ENCODE measurements at places on chromosomes 7 and 10.

DNA sequence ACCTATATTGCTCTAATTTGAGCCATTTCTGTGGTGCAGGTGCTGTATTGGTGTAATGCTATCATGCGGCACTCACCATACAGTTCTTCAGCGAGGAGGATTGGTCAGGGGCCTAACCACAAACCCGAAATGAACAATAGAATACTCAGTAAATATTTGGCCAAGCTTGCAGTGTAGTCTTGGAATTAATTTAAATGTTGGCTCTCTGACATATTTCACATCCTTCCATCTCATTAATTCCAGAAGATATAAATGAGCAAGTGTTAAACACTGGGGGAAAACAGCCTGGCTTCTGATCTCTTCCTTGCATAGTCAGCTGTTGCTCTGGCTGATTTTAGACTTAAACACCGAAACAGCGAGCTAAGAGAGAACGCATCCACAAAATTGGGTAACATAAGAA is 663.1 kb upstream of the GHITM start:
- DNase-seq: no peak

DNA sequence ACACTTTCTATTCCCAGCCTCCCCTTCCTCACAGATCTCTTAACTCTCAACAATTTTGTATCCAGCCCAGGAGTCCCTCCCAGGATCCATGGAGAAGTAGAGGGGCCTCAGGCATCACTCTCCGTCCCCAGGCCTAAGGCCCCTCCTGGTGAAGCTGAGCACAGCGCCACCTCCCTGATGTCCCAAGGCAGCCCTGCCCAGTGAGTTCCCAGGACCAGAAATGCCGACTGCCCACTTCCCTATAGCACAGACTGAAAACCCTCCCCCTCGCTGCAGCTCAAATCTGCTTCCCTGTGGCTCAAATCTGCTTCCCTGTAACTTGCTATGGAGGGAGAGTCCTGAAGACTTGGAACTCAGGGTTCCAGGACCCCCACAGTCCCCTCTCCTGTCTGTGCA is 35.6 kb downstream of the YKT6 start:
- no peak for DNase-seq

DNA sequence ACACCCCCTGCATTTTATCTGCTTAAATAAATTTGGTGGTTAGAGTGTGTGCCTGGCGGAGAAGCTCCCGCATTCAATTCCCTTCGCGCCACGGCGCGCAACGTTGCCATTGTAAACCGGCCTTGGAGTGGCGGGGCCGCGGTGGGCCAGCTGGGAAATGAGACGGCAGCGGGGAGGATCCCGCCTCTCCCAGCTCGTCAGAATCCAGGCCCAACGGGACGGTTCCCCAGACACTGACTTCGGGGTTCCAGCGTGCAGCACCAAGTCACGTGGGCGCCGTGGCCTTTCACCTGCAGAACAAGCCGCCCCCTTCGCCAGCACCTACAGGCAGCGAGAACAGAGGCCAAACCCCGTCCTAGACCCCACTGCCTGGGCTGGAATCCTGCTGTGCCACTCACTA is 103.4 kb downstream of the GRID1 start:
- no peak for DNase-seq

- DNase-seq: no peak
These were observed 769.0 kb upstream of the COBL start for GRCh38 chr7:52085610-52086009.

DNA sequence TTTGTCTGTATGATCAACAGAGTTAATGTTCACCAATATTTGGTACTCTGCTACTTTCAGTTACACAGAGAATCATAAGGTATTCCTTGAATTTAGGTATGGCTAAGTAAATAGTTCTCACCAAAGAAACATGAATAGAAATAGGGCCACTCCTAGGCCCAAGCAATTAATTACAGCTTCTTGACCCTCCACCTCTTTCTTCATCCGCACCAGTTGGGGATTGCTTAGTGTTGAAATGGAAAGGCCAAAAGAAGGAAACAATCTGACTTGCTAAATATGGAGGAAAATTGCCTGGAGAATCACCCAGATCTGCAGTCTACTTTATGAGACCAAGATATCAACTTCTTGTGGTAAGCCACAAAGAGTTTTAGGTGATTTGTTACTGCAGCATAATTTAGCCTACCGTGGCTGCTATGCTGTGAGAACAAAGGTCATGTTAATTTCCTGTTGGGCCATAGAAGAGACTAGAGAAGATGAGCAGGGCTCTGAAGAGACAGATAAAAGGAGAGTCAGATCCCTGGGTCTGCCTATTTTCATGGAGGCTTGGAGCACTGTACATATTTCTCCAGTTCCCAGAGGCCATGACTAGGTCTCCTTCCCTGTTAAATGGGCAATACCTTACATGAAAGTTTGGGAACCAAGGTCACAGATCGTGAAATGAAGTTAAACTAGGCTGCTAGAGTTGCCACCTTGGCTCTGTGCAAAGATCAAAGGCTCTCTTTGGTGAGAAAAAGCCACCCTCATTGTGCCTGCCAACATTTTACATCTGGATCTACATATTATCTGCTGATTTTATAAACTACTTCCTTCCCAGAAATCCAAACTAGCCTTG is 93.3 kb upstream of the GDF10 start:
- DNase-seq: no peak

DNA sequence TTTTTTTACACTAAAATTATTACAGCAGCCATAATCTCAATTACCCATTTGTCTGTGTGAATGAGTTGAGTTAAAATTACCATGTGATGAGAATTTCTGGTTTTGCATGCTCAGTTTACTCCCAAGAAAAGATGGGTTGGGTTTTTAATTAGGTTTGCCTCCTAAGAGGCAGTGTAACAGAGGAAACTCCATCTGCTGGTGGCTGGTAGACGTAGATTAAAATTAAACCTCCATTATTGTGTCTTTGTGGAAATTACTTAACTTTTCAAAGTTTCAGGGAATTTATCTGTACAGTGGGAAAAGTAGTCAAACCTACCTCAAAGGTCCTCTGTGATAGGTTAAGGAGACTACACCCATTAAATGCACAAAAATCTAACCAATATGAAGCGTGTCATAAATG is 954.2 kb downstream of the PCDH15 start:
- DNase-seq: no peak

DNA sequence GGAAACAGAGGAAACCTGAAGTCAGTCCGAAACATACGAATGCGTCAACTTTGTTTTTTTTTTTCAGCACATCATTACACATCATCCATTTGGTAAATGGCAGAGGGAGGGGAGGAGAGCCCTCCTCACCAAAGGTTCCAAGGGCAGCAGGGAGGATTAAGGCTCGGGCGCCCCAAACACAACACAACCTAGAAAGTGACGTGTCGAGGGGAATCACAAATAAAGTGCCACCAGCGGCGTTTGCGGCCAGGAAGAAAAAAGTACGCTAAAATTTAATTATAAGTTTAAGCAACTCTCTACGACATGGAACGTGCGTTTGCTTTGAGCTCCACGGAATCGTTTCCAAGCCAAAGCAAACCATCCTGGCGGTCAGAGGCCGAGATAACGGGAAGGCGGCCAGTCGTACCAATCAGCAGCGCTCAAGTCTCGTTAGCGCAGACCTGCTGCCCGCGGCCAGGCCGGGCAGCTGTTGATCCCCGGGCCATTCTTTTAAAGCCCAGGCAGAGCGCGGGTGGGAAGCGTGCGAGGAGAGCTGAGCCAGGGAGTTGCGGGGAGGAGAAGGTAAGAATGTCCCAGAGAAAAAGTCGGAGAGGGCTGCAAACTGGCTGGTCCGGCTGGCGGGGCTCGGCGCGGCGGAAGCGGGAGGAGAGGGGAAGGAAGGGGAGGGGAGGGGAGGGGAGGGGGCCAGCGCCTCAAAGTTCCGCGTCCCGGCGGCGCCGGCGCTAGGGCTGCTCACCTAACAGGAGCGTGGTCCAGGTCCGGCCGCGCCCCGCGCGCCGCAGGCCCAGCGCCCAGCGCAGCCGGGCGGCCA is 719 bp downstream of the DPY19L1 start:
- peak; percentile 59 for DNase-seq

- no peak for DNase-seq
These were observed 10.5 kb downstream of the DDC start for GRCh38 chr7:50554431-50555322.

DNA sequence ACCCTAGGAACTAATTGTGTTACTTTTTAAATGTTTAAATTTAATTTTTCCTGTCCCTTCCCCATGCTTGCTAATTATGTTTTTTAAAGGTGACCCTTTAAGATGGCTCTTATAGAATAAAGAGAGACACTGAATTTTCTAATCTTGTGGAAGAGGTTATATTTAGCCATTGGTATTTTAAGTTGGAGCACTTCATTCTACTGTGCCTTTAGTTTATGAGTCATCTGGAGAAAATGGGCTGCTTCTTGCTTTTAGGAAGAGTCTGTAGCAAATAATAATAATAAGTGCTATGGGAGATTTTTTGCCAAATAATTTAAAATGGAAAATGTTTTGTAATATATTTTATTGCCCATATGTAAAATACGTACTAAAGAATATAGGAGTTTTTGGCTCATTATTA is 139.7 kb downstream of the ADK start:
- DNase-seq: peak; percentile 72

DNA sequence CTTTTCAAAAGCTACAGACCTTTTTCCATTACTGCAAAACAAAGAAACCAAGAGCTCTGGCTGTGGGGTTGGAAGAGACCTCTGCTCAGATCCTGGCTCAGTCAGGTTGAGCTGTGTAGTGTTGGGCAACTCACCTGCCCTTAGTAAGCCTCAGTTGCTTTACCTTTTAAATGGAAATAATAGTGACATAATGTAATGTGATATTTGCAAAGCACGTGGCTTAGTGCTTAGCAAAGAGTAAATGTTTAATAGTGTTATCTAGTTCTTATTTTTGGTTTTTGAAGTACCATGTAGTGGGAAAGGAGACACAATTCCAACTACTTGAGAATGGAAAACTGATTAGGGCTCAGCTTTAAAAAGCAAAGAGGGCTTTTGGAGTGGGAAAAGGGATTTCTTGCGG is 100.2 kb downstream of the SVIL start:
- no peak for DNase-seq

GRCh38 chr7:94507462-94507861 is 2.1 kb upstream of the CASD1 start:
- no peak for DNase-seq

DNA sequence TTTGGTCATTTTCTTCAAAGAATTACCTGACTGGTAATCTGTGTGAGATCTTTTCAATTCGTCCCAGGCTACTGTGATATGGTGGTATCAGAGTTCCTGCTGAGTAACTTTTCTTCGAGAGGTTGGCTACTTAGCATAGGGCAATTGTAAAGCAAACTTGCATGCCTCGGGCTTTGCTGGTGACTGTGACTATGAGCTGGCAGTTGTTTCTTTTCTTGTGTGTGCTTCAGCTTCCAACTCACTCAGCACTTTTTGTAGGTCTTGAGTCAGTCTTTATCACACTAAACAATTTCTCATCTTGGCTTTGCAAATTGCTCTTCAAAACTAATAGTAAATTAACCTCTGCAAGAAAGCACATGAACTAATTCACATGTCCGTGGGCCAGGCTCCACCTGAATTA is 44.3 kb downstream of the PRR15 start:
- DNase-seq: peak; percentile 65

GRCh38 chr10:84957427-84957826 is 629.0 kb downstream of the CCSER2 start:
- no peak for DNase-seq

DNA sequence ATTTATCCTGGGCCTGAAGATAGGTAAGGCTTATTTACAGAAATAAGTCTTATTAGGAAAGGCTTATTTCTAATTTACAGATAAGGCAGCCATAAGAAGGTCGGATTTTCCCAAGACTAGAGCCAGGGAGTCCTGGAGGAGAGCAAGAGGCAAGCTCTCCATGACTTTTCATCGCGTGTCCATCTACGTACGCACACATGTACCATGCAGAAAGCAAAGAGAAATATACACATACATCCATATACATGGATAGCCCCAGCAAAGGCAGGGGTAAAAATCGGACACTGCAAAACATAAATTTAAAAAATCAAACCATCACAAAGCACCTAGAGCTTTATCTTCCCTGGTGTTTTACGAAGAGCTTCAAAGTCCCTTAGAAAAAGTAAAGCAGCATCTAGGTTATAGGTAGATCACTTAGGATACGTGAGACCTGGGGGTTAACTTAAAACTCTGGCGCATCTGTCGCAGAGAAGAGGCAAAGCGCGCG is 25.8 kb upstream of the ZRANB1 start:
- DNase-seq: peak; percentile 40

GRCh38 chr7:104096683-104097082 is 107.2 kb upstream of the RELN start:
- DNase-seq: peak; percentile 20

DNA sequence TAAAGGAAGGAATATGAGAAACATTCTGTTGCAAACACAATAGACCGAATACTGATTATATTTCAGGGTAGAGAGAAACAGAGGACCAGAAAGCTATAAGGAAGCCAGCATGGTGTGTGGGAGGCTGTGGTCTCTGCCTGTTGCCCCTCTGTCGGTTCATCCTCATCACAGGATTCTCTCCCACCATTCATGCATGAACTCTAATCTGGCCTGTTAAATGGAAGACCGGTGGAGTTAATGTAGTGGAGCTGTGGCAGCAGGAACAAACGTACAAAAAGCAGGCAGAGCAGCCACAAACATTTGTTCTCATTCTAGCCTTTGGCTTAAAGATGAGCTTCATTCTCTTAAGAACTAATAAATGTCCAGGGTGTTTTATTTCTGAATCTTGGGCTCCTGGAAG is 902.4 kb downstream of the LRMDA start:
- DNase-seq: no peak

- peak; percentile 79 for DNase-seq
These were observed 100.9 kb downstream of the LHPP start for GRCh38 chr10:124562425-124563060.

GRCh38 chr10:104613406-104613805 is 27.7 kb upstream of the SORCS3 start:
- no peak for DNase-seq

GRCh38 chr10:6786579-6787031 is 206.5 kb upstream of the PRKCQ start:
- DNase-seq: peak; percentile 71

DNA sequence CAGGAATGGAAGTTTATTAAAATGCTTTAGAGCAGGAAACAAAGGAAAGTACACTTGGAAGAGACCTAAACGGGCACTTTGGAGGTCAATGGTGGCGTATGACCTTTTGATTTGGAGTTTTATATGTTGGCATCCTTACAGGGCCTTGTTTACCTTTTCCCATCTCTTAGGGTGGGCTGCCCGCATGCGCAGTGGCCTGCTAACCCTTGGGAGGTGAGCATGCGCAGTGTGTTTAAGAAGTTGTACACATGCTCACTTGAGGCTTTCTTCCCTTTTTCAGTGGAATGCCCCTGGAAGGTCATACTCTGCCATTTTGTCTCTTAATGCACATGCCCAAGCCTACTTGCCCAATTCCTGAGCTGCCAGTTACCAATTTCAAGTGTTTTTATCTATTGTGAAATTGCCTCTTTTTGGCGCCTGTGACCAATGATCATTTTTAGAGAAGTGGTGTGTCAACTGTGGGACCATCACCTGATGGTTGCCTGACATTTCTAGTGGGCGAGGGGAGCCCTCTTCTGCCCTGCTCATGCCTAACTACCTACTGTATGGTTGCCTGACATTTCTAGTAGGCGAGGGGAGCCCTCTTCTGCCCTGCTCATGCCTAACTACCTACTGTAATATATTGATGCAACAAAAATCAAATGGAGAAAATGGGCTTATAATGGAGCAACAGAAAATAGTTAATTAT is 138.0 kb downstream of the PPP1R9A start:
- peak; percentile 47 for DNase-seq

Data from fibroblast of mammary gland (primary cell).